ENCODE measurements at places on chromosomes 11 and 22.

- no peak for DNase-seq
Measured at GRCh38 chr22:44758344-44758973, 6.1 kb downstream of the ARHGAP8 start.

DNA sequence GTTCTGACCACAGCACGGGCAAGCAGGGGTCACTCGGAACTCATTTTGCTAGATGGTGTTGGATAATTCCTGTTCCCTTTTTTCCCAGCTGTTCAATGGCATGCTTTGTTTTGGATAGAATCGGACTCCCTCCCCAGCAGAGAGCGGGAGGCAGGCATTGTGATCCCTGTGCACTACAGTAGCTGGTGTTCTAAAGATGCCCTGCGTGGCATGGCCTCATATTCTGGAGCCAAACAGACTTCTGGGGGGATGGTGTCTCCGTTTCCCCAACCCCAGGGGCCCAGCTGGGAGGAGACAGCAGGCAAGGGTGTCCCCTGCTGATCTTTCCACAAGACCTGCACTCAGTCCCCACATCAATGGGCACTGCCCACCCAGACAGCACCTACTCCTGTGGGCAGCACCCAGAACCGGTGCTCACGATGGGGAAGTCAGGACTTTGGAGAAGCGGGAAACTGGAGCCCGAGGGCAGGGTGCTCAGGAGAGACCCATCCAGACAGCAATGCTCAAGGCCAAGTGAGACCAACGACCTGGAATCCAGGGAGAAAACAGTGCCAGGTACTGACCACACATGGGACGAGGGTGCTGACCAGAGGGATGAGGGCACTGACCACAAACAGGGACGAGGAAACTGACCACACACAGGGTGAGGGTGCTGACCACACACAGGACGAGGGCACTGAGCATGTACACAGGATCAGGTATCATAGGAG lies 934.9 kb downstream of the BRD1 start:
- DNase-seq, result no peak

DNA sequence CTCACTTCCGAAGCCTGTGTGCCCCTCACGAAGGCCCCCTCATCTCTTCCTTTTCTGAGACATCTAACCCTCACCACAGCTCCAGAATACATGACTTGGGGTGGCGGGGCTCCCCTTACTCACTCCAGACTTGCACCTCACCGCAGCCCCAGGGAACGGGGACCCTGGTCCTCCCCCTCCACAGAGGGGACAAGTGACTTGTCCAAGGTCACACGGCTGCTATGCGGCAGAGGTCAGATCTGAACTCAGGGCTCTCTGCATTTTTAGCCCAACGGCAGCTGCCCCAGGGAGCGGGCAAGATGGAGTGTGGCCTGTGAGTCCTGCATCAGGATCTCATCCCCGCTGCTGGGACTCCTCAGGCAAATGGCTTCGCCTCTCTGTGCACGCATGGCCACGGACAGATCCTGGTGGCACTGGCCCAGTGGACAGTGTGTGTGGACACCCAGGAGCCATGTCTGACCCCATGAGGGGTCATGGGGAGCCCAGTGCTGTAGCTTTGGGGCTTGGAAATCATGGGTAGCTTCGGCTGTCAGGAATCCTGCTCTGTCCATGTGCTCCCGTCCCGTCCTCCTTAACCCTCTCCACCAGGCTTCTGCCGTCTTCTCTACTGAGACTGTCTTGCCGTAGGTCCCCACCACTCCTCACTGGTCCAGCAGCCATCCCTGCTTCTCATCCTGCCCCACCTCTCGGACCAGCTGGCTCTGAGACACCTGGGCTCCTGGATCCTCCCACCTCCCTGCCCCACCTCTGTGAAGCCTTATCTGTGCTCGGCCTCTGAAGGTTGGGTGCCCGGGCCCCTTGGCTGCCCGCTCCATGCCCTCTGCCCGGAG lies 48.0 kb upstream of the CARS1 start:
- no peak for DNase-seq

- no peak for DNase-seq
Measured at GRCh38 chr22:37203354-37204044, 8.8 kb downstream of the SSTR3 start.

GRCh38 chr11:134679592-134679991 lies 267.6 kb upstream of the B3GAT1 start:
- no peak for DNase-seq

DNA sequence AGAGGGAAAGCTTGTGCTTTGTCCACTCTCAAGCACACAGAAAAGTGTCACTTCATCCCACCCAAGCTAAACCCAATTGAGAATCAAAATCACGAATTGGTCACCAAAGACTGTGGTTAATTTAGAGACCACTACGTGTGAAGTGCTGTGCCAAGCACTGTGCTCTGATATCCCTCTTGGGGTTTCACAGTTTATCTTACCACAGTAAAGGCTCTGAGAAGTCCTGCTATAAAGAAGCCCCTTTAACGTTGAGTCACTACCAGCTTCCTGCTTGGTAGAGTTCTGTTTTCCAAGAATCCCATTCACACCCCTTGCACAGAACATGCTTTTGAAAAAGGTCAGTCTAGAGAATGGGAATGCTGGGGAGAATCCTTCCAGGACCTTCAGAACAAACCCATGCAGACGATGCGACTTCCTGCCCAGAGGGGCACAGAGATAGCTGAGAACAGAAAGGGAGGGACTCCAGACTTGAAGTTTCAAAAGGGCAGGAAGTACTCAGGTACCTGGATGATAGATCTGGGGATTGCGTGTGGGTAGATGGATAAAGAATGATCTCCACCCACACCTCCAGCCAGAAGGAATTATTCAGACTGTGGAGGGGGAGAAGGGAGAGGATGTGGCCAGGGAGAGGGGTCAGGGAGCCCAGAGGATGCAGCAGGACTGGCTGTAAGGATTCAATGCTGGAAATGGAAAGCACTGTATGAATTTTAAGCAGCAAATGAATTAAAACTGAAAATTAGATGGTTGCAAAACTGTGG lies 18.1 kb upstream of the TSPAN18 start:
- no peak for DNase-seq

DNA sequence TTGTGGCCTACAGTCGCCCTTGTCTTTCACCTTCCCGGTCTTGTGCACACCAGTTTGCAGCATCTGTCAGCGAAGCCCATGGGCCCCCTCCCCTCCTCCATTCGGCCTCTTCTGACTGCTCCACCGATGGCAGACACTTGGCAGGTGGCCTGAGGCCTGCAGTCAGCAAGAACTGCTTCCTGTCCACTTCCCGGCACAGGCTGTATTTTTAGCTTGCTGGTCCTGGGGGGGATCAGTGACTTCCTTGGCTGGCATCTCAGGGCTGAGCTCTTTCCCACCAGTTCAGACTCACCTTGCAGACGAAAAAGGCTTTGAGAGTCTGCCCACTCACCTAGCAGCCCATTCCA lies 106.4 kb downstream of the SYN3 start:
- DNase-seq, result no peak

DNA sequence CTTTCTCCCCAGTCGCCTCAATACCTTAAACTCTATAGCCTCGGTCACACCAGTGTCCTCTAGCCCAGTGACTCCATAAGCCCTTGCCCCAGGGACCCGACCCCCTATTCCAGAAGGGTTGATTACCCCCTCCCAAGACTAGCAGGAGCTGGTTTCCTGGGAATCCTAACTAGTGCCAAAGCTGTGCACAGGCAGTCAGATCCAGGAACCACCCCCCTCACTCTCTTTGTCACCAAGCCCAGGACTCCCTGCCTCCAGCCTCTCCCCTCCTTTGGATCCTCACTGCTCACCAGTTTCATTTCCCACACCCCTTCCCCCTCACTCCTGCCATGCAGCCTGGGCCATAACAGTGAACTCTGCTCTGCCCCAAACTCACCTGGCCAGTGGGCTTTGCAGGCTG lies 9.8 kb downstream of the LTBP3 start:
- DNase-seq, result no peak

DNA sequence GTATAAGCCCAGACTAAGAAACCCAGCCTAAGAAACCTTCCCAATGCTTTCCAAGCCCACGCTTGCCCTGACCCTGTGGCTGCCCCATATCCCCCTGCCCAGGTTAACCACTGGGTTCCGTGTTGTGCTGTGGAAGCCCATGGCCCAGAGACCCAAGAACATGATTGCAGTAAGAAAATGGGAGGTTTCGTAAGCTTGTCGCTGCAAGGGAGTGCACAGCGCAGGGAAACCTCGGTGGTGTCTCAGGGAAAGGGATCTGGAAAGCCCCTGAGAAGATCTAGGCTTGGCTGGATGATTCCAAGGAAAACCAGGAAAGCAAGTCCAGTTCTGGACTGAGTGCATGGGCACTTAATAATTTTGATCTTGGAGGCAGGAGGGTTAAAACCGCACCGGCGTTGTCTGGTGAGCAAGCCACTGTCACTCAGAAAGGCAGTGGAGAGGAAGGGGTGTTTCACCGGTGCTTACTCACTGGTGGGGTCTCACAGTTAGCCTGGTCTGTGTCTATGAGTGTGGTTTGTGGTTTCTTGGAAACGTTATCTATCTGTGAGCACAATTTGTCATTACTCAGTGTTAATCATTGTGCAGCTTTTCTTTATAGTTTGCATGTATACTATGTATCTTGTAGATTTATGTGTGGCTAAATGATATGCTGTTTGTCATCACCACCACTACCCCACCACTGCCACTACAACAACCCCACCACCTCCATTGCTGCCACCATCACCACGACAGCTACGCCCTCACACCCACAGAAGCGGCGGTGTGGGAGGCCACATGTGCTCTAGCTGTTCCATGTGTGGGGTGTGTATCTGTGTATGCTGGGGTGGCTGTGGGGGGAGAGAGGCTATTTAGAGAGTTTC lies 53.3 kb upstream of the PRDM11 start:
- DNase-seq, result no peak

DNA sequence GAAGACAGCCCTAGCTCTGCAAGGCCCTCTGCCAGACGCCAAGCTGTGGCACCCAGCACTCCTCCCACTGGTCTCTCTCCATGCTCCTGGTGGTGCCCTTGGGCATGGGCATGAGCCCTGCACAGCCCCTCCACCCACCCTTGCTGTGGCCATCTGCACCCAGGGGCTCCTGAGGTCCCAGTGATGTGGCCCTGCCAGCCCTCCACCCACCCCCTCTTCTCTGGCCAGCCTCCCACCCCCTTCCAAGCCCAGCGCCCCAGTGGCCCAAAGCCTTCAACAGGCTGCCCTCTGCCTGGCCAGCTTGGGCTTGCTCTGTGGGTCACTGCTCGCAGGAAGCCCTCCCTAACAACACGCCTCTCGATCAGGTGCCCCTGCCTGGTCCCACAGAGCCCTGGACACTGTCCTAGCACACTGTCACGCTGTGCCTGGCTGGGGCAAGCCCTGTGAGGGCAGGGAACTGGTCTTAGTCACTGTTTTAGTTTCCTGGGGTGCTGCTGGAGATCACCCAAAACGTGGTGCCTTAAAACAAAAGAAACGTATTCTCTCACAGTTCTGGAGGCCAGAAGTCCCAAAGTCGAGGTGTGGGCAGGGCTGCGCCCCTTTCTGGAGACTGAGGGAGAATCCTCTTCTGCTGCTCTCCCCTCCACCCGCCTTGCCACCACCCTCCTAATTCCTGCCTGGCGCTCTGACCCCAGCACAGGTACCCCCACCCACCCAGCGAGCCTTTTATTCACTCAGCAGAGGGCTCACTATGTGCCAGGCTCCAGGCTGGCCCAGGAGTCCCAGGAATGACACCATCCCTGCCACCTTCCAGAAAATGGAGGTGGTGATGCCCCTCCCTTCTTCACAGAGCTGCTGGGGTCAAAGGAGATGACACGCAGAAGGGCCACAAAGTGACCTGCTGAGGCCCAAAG lies 14.7 kb downstream of the SULT4A1 start:
- no peak for DNase-seq

- peak; percentile 79 for DNase-seq
Measured at GRCh38 chr11:118488480-118489109, 38.7 kb upstream of the TTC36 start.

GRCh38 chr22:24205438-24206195 lies 24.3 kb downstream of the SUSD2 start:
- no peak for DNase-seq

DNA sequence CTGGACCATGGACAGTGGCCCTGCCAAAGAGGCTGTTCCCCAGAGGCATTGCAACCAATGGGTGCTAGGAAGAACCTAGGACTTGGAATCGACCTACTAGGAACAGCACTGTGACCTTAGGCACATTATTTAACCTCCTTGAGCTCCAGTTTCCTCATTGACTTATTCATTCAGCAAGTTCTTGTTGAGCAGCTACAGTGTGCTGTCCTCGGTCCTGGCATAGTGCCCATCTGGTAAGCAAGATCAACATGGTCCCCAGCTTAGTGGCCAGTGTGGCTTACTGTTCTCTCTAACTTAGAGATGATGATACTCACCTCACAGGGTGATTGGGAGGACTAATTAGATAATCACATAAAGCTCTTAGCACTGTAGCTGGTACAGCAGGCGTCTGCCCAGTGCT lies 8.2 kb downstream of the ABCG4 start:
- DNase-seq, result no peak

- DNase-seq, result no peak
Measured at GRCh38 chr22:25206998-25207397, 7.3 kb downstream of the CRYBB3 start.

GRCh38 chr22:46834021-46834737 lies 71.7 kb downstream of the TBC1D22A start:
- DNase-seq, result no peak

- no peak for DNase-seq
Measured at GRCh38 chr22:23553438-23553837, 26.7 kb downstream of the IGLL1 start.

DNA sequence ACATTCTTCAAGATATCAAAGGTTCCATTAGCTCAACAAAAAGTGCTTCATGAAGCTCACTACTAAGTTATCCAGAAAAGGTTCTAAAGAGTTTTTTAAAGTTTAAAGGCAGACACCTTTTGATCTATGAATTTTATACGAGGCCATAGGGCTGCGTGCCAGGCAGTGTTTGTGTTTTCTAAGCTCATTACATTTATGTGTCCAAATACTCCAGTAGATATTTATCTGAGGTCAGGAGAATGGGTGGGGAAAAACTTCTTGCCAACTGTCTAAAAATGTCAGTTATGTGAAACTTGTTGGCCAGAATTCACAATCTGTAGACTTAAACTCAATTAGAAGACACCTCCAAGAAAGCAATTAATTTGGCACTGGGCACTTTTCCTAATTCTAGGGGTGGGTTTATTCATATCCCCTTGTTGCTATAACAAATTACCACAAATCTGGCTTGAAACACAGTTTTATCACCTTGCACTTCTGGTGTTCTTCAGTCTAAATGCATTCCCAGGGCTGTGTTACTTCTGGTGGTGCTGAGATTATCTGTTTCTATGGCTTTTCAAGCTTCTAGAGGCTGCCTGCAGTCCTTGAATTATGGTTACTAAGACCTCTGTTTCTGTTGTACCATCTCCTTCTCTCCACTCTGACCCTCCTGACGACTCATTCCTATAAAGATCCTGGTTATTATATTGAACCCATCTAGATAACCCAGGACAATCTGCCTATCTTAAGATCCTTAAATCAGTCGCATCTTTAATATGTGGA lies 1030.4 kb upstream of the CNTN5 start:
- DNase-seq, result no peak

- no peak for DNase-seq
Measured at GRCh38 chr11:102410382-102410784, 42.2 kb downstream of the TMEM123 start.

- DNase-seq, result no peak
Measured at GRCh38 chr11:18700872-18701271, 2.3 kb downstream of the TMEM86A start.

GRCh38 chr11:74024261-74025029 lies 15.6 kb upstream of the UCP3 start:
- no peak for DNase-seq

All from stimulated activated CD4-positive, alpha-beta T cell treated with anti-CD3 and anti-CD28 coated beads, Interleukin-4, amount 100 ng/mL, for 1 hour (primary cell).